ENCODE measurements at places on chromosomes 1 and 21.

DNA sequence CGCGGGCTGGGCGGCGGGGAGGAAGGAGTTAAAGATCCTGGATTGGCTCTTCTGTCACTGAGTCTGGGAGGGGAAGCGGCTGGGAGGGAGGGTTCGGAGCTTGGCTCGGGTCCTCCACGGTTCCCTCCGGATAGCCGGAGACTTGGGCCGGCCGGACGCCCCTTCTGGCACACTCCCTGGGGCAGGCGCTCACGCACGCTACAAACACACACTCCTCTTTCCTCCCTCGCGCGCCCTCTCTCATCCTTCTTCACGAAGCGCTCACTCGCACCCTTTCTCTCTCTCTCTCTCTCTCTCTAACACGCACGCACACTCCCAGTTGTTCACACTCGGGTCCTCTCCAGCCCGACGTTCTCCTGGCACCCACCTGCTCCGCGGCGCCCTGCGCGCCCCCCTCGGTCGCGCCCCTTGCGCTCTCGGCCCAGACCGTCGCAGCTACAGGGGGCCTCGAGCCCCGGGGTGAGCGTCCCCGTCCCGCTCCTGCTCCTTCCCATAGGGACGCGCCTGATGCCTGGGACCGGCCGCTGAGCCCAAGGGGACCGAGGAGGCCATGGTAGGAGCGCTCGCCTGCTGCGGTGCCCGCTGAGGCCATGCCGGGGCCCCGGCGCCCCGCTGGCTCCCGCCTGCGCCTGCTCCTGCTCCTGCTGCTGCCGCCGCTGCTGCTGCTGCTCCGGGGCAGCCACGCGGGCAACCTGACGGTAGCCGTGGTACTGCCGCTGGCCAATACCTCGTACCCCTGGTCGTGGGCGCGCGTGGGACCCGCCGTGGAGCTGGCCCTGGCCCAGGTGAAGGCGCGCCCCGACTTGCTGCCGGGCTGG lies at the start of gene NPR1:
TSS of gene NPR1 (plus strand) at position 170 of the 818 bp plus-strand sequence. CDS start at position 591, 421 bp downstream.
- no peak for DNase-seq

DNA sequence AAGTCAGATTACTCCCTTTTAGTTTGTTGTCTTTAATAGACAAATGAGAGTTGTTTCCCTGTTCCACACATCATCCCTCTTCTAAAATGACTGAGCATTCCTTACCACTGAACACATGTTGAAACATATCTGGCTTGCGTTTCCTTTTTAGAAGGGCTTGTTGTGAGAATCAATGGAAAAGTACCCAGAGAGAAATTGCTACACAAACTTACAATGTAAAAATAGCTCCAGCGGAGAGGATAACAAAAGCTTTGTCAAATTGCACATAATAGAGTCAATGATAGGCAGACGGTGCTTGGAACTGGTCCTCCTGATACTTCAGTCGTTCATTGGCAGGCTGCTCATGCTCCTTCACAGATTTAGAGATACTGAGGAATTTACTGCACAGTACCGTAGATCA lies 123.9 kb downstream of the CYYR1 start:
- DNase-seq: no peak

- no peak for DNase-seq
Measured at GRCh38 chr1:108504447-108504846, 54.3 kb downstream of the NBPF6 start.

DNA sequence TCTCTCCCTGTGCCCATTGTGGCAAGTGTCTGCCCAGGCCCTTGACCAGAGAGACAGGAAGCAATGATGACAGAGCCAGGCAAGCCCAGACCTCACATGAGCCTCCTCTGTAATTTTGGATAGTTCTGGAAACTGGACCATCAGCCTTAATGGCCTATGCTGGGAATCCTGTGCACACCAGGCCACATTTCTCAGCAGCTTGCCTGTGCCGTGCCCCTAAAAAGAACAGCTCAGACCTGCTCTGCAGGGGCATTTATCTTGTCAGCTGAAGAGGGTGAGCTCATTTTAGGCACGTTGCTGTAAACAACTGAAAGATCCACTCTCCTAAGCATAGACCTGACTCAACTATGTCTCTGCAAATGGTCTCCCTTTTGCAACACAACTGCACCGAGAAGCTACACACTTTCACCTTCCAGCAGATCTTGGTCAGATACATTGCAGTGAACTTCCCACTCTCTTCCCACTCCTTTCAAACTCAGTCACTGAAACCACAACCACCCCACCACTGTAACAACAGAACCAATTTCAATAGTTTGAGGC lies 53.5 kb upstream of the BACH1 start:
- no peak for DNase-seq

DNA sequence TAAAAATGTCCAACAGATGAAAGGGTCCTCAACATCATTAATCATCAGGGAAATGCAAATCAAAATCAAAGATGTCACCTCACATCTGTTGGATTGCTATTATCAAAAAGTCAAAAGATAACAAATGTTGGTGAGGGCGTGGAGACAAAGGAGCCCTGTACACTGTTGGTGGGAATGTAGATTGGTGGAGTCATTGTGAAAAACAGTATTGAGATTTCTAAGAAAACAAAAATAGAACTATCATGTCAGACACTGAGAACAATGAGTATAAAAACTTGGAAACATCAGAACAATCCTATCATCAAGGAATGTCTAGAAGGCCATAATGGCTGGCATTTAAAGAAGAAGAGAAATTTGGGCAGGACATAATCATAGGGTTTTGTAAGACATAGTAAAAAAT lies 209.2 kb upstream of the PTGFR start:
- no peak for DNase-seq

GRCh38 chr1:186762653-186763052 lies 66.1 kb upstream of the PLA2G4A start:
- DNase-seq: no peak

- no peak for DNase-seq
Measured at GRCh38 chr1:29933067-29933466, 696.7 kb downstream of the PTPRU start.

DNA sequence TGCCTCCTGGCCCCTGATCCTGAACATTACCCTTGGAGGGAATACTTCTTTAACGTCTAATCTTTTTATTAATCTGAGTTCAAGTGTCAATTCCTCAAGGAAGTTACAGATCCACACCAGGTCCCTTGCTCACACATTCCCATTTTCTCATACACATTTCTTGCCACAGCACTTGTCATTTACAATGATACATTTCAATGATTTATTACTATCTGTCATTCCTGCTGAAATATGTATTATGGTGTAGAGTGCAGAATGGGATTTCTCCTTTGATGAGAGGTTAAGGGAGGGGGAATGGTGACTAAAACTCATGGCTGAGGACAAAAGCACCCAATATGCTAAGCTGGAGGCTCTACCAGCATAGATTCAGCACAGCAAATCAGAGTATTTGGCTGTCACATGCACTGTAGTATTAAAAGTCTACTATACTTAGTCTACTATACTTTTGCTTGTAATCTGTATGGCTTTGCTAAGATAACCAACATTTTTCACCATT lies 982.5 kb downstream of the TTLL7 start:
- DNase-seq: no peak

DNA sequence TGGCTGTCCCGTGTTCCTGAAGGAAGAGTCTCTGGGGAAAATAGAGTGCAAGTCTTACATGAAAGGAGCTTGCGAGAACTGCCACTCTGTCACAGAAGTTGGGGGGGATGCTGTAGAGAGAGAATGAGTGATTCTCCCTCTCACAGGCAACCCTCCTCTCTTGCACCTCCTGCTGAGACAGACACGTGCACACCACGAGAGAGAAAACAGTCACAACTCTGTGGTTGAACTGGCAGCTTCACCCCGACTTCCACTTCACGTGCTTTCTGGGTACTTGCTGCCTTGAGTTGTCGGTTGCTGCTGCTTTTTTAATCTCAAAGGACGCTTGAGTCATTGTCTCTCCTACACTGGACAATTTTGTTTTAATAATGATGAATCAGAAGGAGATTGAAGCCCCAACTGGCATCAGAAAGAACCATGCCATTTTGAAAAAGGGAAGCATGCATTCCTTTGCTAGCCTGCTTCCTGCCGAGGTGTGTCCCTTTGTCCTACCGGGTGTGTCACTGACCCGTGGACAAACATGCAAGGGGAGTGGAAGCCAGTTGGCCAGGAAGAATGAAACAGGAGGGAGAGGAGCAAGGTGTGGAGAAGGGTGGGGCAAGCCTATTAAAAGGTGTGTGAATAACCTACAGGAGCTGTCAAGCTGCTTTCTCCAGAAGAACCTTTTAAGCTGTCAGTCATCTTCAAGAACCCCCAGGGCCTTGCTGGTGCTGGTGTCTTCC lies 164.2 kb downstream of the CACNA1E start:
- DNase-seq: no peak

- DNase-seq: no peak
Measured at GRCh38 chr1:228646717-228647522, 88.4 kb upstream of the RHOU start.

- DNase-seq: no peak
Measured at GRCh38 chr1:206682111-206682510, 2.6 kb upstream of the MAPKAPK2 start.

- DNase-seq: no peak
Measured at GRCh38 chr1:54988975-54989374, 8.5 kb downstream of the TMEM61 start.

GRCh38 chr1:34768856-34769255 lies 9.3 kb downstream of the GJB4 start:
- no peak for DNase-seq

DNA sequence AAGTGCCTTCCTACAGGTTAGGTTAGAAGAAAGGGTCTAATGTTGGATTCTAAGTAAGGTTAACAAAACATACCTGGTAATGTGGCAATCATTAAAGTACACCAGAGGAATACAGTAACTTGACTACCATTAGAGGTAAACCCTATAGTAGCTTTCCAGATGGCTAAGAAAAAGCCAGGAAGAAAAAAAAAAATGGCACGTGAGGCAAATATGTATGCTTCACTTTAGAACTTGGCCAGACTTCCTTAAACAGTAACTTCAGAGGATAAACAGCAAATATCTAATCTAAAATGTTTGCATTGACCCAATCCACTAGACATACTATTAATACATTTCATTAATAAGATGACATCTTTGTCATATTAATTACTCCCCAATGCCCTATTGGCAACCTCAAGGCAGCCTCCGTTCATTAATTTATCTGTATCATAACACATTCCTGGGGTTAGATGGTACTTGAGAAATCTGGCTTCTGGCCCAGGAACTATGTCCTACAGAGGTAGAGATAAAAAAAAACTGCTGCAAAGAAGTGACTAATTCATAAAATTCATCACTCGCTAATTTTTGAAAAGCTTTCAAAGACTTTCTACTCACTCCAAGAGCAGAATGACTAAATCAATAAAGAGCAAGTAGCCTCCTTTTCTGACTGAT lies 5.8 kb downstream of the DCAF8 start:
- DNase-seq: no peak

- no peak for DNase-seq
Measured at GRCh38 chr1:66350001-66350547, 183.9 kb upstream of the SGIP1 start.

GRCh38 chr1:69673321-69673720 lies 105.6 kb downstream of the LRRC7 start:
- no peak for DNase-seq

DNA sequence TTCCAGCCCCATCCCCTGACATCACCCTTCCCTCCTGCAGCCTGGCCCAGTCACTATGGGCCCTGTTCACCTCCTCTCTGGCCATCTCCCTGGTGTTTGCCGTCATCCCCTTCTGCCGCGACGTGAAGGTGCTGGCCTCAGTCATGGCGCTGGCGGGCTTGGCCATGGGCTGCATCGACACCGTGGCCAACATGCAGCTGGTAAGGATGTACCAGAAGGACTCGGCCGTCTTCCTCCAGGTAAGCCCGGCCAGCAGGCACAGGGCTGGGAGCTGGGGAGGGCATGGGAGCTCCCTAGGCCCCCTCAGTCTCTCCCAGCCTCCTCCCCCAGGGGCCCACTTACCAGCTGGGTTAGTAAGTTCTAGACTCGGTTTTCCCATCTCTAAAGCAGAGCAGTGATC lies 52.1 kb downstream of the ELK4 start:
- no peak for DNase-seq

DNA sequence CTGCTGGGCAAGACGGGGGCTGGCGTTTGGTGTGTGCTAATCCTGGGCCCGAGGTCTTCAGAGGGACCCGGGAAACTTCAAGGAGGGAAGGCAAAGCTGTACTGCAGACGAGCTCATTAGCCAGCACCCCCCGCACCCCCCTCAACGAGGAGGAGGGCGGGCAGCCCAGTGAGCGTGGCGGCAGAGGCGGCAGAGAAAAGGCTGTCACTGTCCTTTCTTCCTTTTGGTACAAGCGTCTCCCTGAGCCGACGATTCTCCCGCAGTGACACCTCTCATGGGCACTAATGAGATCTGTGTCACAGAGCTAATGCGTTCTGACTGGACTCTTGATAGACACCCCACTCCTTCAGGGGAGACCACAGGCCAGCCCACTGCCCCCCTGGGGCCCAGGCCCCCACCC lies 29.5 kb downstream of the DMAP1 start:
- no peak for DNase-seq

- DNase-seq: no peak
Measured at GRCh38 chr1:201566933-201567801, 28.2 kb downstream of the NAV1 start.

- DNase-seq: no peak
Measured at GRCh38 chr1:85894651-85895050, 186.4 kb upstream of the ZNHIT6 start.

DNA sequence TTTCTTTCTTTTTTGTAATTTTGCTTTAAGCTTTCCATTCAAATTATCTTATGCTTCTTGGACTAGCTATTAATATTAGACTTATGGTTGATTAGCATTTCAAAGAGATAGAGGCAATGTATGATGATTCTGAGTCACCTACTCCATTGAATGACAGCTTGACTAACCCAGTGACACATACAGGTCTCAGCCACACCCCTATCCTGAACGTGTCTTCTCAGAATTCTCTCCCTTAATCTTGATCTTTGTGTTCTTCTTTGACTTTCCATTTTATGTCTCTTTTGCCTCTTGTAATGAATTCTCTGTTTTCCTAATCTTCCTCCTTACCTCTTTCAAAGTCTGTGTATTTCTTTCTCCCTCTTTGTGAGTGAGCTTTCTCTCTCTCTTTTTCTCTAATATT lies 241.1 kb downstream of the PDE4B start:
- DNase-seq: no peak

GRCh38 chr21:44865561-44866280 lies 7.8 kb downstream of the PTTG1IP start:
- DNase-seq: no peak

- DNase-seq: no peak
Measured at GRCh38 chr1:52237430-52237829, 95.5 kb downstream of the ZFYVE9 start.

DNA sequence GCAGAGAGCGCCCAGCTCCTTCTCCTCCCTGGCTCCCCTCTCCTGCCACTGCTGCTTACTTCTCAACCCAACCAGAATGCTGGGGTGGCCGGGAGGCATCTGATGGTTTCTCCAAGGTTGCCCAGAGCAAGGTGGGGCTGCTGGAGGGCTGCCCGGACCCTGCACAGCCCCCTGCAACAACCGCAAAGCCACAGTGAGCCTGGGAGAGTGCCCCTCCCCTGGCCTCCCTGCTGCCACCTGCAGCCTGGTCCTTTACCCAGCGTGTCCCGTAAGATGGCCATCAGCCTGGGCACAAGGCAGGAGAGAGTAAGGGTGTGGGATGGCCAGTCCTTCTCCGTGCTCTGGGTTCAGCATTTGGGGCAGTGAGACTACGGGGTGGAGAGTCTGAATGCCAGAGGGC lies 17.0 kb downstream of the MX2 start:
- no peak for DNase-seq

GRCh38 chr1:229905652-229906051 lies 161.4 kb upstream of the GALNT2 start:
- no peak for DNase-seq

- no peak for DNase-seq
Measured at GRCh38 chr1:100404821-100405220, 52.5 kb downstream of the CDC14A start.

Measured in esophagus squamous epithelium (tissue), 5 donors.